Gastroesophageal sphincter (tissue), 4 donors: ENCODE measurements at places on chromosomes 3 and 15. TPM values are rescaled to one million over a fixed set of nuclear protein-coding genes. Genes with fewer than 3 reads are reported as not detected.

DNA sequence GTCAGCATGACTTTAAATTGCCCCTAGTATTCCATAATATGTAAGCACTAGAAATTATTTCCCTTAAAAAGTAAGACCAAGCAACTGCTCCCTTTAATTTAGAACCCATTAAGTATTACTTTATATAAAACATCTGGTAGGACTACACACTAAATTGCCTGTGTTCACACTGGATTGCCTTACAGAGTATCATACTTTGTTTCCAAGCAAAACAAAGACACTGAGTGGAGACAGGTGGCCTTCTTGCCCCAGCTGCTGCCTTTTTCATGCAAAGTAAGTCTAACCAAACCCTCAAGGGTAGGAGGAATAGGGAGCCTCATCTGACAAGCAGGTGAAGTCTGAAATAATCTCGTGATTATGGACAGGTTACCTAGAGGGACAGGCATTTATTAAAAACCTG is 87.3 kb downstream of the PEX5L start:
- ATAC-seq: no peak

ITIH1 gene
- not detected for total RNA-seq

DNA sequence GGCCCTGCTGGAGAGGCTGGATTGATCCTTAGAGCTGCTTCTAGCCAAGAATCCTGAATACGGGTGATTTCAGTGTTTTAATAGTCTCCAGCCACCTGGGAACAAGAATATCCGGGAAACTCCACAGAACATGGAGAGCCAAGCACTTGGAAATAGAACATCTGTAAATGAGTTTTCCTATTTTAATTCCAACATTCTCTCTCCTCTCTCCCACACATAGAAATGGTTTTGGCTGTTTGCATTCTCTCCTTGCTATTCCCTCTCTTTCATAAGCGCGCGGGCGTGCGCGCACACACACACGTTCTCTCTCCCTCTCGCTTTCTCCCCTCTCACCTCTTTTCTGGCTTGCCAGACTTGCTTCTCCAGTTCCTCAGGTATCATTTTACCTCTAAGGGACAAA is 50.6 kb downstream of the GADL1 start:
- no peak for ATAC-seq

DNA sequence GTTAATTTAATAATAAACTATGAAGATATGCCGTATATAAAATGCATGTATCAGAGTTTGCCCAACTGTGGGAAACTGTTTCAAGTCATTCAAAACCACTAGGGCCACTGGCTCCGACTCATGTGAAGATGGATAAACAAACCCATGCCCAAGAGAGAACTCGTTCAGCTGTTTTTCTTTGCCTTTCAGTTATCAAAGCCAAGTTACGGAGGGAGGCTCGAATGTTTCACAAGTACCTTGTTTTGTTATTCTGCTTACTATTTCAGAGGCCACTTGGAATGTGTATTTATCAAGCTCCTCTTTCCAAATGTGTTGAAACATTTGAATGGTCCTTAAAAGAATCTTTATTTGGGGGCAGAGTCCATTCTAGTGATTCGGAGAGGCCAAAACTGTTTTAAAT is 82.1 kb downstream of the DUT start:
- peak; percentile 82 for ATAC-seq

- ATAC-seq: no peak
These were observed 775.8 kb downstream of the ZNF385D start for GRCh38 chr3:20975188-20975651.

DNA sequence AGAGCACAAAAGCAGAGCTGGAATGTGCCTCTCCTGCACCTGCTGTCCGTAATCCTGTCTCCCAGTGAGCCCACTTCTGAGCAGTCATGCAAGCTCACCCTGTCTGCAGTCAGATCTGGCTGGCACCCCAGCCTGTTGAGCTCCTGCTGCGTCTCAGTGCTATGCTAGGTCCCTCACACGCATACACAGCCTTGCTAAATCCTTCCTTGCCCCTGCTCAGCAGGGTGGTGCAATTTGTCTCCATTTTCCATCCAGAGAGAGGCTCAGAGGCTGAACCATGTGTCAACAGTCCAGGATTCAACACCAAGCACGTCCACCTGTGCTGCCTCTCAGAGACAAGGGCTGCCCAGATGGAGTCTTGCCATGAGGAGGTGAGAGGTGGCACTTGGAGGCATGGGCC is 11.0 kb downstream of the POMGNT2 start:
- ATAC-seq: no peak

GABRB3 gene
- 4.2 TPM for total RNA-seq

HACL1 gene
- 20.6 TPM for total RNA-seq

- ATAC-seq: no peak
These were observed 11.9 kb downstream of the VGLL4 start for GRCh38 chr3:11631820-11632219.

DNA sequence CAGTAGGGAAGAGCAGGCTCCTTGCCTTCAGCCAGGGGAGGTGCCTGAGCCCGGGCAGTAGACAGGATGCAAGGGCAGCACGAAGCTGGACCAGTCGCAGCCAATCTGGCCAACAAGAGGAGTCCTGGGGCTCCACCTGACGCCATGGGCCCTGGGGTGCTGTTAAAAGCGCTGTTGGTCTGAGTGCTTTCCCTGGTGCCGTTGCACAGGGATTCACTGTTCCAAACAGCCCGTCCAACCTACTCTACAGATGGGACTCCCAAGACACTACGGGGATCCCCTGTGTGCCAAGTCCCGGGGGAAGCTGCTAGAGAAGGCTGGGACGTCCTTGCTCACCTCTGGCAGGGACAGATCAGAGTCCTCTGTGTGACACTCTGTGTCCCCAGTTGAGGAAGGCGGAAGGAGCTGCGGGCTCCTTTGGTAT is 632 bp downstream of the CTSH start:
- ATAC-seq: peak; percentile 4

DNA sequence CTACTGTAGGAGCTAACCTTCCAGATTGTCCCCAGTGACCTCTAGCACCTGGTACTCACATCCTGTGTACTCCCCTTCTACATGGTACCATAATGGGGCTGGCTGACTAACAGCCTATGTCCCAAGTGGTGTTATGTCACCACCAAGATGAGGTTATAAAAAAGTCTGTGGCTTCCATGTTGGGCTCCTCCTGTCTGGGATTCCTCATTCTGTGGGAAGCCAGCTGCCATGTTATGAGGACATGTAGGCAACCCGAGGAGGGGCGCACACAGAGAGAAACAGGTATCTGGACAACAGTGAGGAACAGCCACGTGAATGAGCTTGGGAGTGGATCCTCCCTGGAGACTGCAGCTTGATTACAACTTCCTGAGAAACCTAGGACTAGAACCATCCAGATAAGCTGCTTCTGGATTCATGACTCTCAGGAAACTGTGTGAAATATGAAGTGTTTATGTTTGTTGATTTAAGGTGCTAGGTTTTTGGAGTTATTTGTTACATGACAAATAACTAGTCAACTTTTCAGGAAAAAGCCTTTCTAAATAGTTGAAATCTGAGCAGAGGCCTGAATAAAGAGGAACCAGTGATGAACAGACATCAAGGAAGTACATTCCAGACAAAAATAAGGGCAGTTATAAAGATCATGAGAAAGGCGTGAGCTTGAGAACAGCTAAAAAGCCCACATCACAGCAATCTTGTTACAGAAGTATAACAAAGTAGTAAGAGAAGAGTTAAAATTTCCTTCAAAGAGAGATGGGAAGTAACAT is 21.7 kb downstream of the GOLIM4 start:
- no peak for ATAC-seq
